Airway epithelial cell (primary cell): ENCODE measurements at places on chromosomes 3 and 15. TPM values are rescaled to one million over a fixed set of nuclear protein-coding genes. Genes with fewer than 3 reads are reported as not detected.

Gene MST1R
- 13.3 and 19.9 TPM in 2 replicates for total RNA-seq

Gene THAP10
- total RNA-seq = 1.7 and 3.7 TPM in 2 replicates

Gene DLL4
- 0.35 TPM in 1 of 2 replicates, not detected in the other for total RNA-seq

Gene LSM3
- total RNA-seq = 18.3 and 20.3 TPM in 2 replicates

Gene ABHD5
- 16.7 and 19.4 TPM in 2 replicates for total RNA-seq

Gene MOBP
- total RNA-seq = not detected in 2 replicates

Gene ZNF385D
- 0.35 TPM in 1 of 2 replicates, not detected in the other for total RNA-seq

Gene LPP
- 10.7 and 20.1 TPM in 2 replicates for total RNA-seq

Gene CFAP100
- not detected in 2 replicates for total RNA-seq

Gene FANCD2OS
- total RNA-seq = 2.3 TPM in 1 of 2 replicates, not detected in the other

Gene PLSCR5
- not detected in 2 replicates for total RNA-seq

Gene ANKRD34C
- not detected in 2 replicates for total RNA-seq

Gene MGA
- 8.7 and 12.4 TPM in 2 replicates for total RNA-seq

Gene GOLGA6B
- not detected in 2 replicates for total RNA-seq

Gene FBXL22
- total RNA-seq = 0.14 and 5.7 TPM in 2 replicates

Gene SUCNR1
- not detected in 2 replicates for total RNA-seq

Gene GOLGA6L7
- not detected in 2 replicates for total RNA-seq

Gene PLCH1
- total RNA-seq = 0.23 and 0.49 TPM in 2 replicates
